ENCODE measurements at places on chromosomes 16 and 17.

DNA sequence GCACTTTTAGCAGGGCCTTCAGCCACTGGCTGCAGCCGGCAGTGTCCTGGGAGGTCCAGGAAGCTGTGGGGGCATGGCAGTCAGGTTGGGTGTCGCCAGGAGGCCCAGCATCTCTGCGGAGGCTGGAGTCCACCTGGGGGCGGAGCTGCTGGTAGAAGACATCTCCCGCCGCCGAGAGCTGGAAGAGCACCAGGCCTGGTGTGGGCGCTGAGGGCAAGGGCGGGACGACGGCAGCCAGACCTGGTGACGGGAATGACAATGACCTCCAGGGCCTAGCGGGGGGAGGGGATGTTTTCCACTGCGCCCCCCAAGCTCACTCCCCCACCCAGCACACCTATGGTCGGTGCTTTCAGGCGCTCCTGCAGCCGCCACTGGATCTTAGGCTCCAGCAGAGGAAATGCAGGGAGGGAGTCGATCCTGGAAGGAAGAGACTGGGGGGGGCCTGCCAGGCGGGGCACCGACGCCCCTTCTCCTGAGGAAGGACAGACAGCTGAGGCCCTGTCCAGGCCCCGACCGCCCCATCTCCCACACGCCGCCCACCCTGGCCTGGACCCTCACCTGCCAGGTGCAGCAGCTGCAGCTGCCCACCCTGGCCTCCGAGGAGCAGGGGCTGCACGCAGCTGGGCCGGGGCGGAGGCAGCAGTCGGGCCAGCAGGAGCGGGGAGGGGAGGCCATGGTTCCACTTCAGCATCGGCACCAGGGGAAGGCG lies 7.1 kb downstream of the TAF1C start:
- no peak overlapping the region for H3K4me3 ChIP-seq
- no peaks in the 10 kb centered on the region for H3K36me3 ChIP-seq
- H3K27ac ChIP-seq = no peak overlapping the region
- no peaks in the 10 kb centered on the region for H3K27me3 ChIP-seq
- DNase-seq = no peak
- peaks cover 4% of the 10 kb centered on the region for H3K4me1 ChIP-seq

DNA sequence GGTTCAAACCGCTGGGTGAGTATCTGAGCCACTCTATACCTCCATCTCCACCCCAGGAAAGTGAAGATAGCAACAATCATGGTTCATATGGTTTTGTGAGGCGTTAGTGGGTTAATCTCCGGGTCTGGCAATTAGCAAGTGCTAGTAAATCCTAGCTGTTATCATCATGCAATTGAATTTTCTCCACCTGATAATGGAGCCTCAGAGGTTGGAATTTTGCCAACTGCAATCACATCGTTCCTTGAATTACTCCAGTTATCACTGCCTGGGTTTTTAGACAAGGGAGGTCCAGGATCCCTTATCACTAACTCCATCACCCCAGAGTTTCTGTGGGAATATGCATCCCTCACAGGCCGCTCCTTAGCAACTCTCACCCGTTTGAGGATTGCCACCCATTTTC lies 311.5 kb downstream of the RBFOX1 start:
- peaks cover 3% of the 10 kb centered on the region for H3K27me3 ChIP-seq
- no peak overlapping the region for H3K27ac ChIP-seq
- no peak overlapping the region for H3K4me3 ChIP-seq
- no peaks in the 10 kb centered on the region for H3K4me1 ChIP-seq

- H3K27ac ChIP-seq = no peak overlapping the region
- no peaks in the 10 kb centered on the region for H3K36me3 ChIP-seq
- peaks cover 54% of the 10 kb centered on the region for H3K4me1 ChIP-seq
- H3K27me3 ChIP-seq = peaks cover 16% of the 10 kb centered on the region
- no peak overlapping the region for H3K4me3 ChIP-seq
- DNase-seq = no peak
These were observed 41.7 kb downstream of the ANKRD11 start for GRCh38 chr16:89448656-89449055.

- peaks cover 3% of the 10 kb centered on the region for H3K4me1 ChIP-seq
- peaks cover 8% of the 10 kb centered on the region for H3K27me3 ChIP-seq
- no peaks in the 10 kb centered on the region for H3K36me3 ChIP-seq
- peak; percentile 88 for DNase-seq
These were observed 749 bp downstream of the GRIN2A start for GRCh38 chr16:10181196-10182162.

DNA sequence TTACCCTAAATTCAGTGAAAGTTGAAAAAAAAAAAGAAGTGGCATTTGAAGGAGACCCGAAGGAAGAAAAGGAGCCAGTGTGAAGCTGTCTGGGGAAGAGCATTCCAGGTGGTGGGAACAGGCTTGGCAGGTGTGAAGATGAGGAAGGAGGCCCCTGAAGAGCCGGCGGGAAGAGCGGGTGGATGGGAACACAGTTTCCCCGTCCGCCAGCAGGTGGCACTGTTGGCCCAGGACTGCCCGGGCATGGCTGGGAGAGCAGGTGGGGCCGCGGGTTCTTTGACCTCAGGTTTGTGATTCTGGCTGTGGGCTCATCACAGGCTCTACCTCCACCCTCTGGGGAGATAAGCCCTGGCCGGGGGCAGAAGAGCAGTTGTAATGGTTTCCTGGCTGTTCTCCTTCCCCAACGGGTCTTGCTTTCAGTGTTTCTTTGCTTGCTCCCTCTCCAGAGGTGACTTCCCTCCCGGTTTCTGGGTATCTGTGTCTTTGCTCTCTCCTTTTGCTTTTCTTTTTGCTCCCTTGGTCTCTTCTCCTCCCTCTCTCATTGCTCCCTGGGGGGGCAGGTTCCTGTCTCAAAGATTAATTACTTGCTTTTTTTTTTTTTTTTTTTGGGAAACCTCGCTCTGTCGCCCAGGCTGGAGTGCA lies 32.3 kb downstream of the RAP1GAP2 start:
- H3K4me1 ChIP-seq = peaks cover 8% of the 10 kb centered on the region
- peaks cover 3% of the 10 kb centered on the region for H3K27me3 ChIP-seq
- peak overlapping the region; percentile 80 for H3K4me3 ChIP-seq
- DNase-seq = peak; percentile 93
- no peaks in the 10 kb centered on the region for H3K36me3 ChIP-seq

DNA sequence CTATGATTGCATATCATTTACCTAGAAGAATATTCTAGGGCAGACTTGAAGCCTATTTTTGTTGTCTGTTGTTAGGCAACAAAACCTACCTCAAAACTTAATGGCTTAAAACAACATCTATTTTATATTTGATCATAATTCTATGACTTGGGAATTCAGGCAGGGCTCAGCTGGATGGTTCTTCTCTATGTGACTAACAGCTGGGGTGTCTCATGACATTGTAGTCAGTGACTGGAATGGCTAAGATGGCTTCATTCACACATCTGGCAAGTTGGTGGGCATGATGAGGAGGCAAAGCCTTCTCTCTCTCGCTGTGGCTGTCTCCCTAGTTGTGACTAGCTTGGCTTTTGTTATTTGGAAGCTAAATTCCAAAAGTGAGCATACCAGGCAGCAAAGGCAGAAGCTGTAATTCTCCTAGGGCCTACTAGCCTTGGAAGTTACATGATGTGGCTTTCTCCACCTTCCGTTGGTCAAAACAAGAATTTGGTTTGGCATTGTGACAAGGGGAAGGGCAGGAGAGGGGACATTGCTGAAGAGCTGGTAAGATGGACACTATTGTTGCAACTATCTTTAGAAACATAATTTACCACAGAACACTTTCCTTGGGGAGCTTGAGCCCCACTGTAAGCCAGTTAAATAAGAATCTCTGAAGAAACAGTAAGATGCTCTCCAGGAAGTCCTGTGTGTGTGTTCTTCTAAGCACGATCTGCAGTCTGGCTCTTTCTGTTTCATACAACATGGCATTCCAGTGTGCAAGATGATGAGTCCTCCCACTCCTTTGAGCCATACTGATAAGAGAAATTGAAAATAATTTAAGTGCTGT lies 39.4 kb downstream of the ZNRF1 start:
- no peaks in the 10 kb centered on the region for H3K4me1 ChIP-seq
- no peak overlapping the region for H3K27ac ChIP-seq
- no peak for DNase-seq
- H3K4me3 ChIP-seq = no peak overlapping the region

GRCh38 chr16:2836646-2837508 lies 6.8 kb downstream of the ZG16B start:
- H3K27ac ChIP-seq = no peak overlapping the region
- H3K27me3 ChIP-seq = peaks cover 2% of the 10 kb centered on the region
- DNase-seq = no peak
- H3K36me3 ChIP-seq = no peaks in the 10 kb centered on the region
- H3K4me3 ChIP-seq = no peak overlapping the region

- H3K27me3 ChIP-seq = no peaks in the 10 kb centered on the region
- H3K4me3 ChIP-seq = no peak overlapping the region
- no peaks in the 10 kb centered on the region for H3K4me1 ChIP-seq
- H3K36me3 ChIP-seq = no peaks in the 10 kb centered on the region
These were observed 13.1 kb downstream of the ABCA9 start for GRCh38 chr17:69047368-69048263.

- no peak overlapping the region for H3K4me3 ChIP-seq
- no peak overlapping the region for H3K27ac ChIP-seq
- H3K27me3 ChIP-seq = no peaks in the 10 kb centered on the region
These were observed 51.2 kb upstream of the CDH5 start for GRCh38 chr16:66315210-66315825.

DNA sequence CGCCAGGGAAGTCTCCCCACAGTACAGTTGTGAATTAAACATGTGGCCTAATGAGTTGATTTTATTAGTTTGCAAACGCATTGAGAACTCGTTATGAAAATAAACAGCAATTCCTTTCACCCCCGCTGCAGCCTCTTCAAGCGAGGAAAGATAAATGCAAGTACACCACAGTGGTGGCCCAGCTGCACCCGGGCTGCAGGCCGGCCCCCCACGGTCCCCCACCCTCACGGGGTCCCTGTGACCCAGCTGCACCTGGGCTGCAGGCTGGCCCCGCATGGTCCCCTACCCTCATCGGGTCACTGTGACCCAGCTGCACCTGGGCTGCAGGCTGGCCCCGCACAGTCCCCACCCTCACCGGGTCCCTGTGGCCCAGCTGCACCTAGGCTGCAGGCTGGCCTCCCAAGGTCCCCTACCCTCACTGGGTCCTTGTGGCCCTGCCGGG lies 32.2 kb downstream of the SDK2 start:
- no peaks in the 10 kb centered on the region for H3K36me3 ChIP-seq
- no peak overlapping the region for H3K4me3 ChIP-seq
- H3K27ac ChIP-seq = no peak overlapping the region
- peaks cover 13% of the 10 kb centered on the region for H3K27me3 ChIP-seq
- peaks cover 36% of the 10 kb centered on the region for H3K4me1 ChIP-seq

DNA sequence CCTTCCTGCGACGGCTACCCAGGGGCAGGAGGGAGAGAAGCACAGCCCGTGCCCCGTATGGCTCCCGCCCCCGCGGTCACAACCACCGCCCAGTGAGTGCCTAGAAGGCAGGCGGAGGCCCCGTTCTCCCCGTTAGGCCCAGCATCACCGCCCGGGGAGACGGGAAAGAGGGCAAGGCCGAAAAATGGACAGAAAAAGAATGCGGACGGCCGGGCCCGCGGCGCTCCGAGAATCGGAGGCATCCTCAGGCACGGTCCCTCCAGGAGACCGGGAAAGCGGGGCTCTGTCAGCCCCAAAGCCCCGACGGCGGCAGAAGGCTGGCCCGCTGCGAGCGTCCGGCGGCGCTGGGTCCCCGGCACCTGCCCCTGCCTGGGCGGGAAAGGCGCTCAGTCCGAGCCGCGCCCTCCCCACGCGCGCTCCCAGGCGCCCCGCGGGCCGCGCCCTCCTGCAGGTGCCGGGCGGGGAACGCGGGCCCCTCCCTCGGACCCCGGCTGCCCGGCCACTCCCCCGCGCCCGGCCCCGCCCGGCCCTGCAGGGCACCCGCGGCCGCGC lies 407 bp downstream of the MCRIP1 start:
- H3K36me3 ChIP-seq = no peaks in the 10 kb centered on the region
- H3K4me3 ChIP-seq = peak overlapping the region; percentile 93
- H3K27me3 ChIP-seq = peaks cover 14% of the 10 kb centered on the region

GRCh38 chr16:16120044-16120381 lies 103.3 kb downstream of the ABCC6 start:
- H3K36me3 ChIP-seq = peaks cover 41% of the 10 kb centered on the region
- DNase-seq = no peak
- no peaks in the 10 kb centered on the region for H3K4me1 ChIP-seq
- H3K27ac ChIP-seq = peak overlapping the region; percentile 64
- H3K4me3 ChIP-seq = no peak overlapping the region
- peaks cover 2% of the 10 kb centered on the region for H3K27me3 ChIP-seq

GRCh38 chr16:79757163-79757562 lies 156.6 kb upstream of the MAF start:
- no peak for DNase-seq
- no peaks in the 10 kb centered on the region for H3K4me1 ChIP-seq
- H3K27me3 ChIP-seq = peaks cover 1% of the 10 kb centered on the region
- no peaks in the 10 kb centered on the region for H3K36me3 ChIP-seq
- H3K4me3 ChIP-seq = no peak overlapping the region

DNA sequence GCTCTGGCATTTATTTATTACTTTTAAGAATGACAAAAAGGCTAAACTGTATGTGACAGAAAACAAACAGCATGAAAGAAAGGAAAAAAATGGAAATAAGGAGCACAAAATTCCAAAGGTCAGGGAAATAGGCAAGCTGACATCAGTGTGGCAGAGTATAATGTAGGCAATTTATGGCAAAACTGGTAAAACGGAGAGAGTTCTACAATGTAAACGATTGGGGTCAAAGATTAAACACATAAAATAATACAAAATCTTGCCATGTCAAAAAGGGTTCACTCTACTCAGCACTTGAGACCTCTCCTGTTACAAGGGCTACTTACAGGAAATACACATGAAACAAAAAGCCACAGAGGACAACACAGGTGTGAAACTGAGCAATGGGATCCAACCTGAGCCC lies 47.0 kb upstream of the CDRT4 start:
- H3K4me3 ChIP-seq = no peak overlapping the region
- no peak for DNase-seq
- H3K27me3 ChIP-seq = no peaks in the 10 kb centered on the region
- H3K4me1 ChIP-seq = no peaks in the 10 kb centered on the region
- peaks cover 20% of the 10 kb centered on the region for H3K36me3 ChIP-seq
- H3K27ac ChIP-seq = no peak overlapping the region

DNA sequence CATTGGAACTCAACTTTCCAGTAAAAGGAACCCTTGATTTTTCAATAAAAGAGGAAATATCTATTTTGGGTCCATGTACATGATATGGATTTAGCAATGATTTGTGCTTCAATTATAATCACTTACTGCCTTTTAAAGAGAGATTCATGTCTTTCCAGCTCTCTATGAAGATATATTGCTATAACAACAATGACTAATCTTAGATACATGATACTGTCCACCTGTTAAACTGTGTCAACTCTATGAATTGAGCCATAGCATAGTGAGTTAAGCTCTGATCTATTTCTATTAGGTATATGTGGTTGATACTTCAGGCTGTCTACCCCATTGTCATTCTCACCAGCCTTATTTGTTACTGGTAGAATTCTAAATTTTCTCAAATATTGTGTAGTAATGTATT lies 15.0 kb upstream of the MPHOSPH6 start:
- H3K27ac ChIP-seq = no peak overlapping the region
- no peak for DNase-seq
- H3K36me3 ChIP-seq = no peaks in the 10 kb centered on the region
- H3K4me3 ChIP-seq = no peak overlapping the region
- H3K27me3 ChIP-seq = peaks cover 1% of the 10 kb centered on the region

DNA sequence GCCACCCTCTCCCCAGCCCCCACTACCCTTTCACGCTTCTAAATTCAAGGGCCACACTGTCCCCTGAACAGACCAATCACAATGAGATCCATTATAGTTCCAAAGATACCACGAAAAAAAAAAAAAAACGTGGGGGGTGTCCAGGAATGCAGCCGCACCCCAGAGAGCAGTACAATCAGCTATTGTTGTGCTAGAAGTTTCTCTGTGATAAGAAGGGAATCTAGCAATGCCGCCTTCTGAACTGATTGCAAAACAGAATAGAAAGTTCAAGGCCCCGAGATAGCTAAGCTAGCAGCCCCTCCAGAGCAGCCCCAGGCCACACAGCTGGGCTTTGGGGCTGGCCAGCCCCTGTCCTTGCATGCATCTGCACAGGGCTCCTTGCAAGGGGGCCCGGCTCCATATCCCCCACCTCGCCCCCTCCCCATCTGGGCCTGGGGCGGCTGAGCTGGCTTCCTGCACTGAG lies 86.9 kb upstream of the CBX4 start:
- peaks cover 4% of the 10 kb centered on the region for H3K27me3 ChIP-seq
- no peak overlapping the region for H3K27ac ChIP-seq
